ENCODE measurements at places on chromosomes 12 and 14.

DNA sequence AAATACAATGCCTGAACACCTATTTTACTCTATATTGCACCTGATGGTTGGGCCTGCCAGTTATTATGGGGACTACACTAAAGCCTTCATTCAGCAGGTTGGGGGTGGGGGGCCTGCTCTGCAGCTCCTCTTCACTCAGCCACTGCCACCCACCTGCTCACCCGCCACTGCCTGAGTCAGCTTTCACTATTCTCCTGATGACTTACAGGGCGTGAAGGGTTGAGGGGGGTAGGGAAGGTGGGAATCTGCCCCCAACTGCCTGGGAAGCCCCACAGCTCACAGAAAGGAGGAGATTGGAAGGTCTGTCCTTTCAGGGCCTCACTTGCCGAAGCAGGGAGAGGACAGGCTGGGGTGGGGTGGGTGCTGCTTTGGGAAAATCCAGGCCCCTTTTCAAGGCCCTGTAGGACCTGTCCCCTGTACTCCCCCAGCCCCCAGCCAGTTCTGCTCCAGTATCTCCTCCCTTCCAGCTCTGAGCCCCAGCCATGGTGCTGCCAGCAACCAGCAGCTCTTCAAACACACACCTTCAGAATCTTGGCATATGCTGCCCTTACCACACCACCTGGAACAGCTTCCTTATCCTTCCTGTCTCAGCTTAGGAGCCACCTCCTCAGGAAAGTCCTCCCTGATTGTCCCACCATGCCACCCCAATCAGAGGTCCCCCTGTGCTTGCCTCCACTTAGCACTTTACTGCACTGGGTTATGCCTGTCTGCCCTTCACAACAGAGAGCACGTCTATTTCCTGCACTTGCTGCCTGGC lies 33.1 kb downstream of the IRF2BPL start:
- DNase-seq: no peak

GRCh38 chr14:94823556-94824341 lies 53.8 kb upstream of the GSC start:
- no peak for DNase-seq

GRCh38 chr12:131943876-131944275 lies 5.9 kb upstream of the EP400 start:
- DNase-seq: no peak

DNA sequence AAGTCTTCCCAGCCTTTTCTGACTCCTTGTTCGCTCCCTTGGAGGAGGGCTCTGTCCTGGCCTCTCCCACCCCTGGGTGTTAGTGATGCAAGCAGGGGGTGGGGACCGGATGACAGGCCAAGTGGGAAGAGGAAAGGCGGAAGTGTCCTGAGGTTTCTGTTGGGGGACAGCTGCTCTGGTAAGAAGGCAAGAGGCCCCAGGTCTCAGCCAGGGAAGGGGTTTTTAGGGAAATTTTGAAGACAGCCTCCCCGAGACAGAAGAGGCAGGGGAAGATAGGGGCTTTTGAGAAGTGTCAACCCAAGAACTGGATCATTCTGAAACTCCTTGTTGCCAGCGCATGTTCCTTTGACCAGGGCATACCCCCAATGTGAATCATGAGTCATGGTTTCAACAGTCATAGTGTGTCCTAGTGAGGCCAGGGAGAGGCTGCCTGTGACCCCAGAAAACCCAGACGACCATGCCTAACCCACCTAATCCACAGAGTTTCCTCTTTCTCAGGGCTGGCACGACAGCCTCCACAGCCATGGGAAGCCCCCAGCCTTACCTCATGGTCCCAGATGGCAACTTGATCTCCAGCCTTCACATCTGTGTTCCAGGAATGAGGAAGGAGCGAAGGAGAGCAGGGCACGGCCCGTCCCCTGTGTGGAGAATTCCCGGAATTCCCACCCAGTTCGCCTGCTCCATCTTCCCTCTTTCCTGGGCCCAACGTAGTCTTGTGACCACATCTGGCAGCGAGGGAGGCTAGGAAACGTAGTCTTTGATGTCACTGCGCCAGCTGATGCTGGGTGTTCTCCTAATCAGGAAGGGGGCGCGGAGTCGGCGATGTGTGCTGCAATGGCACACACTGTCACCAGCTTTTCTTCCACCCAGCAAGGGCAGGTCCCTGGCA lies 4.9 kb upstream of the GPR132 start:
- DNase-seq: no peak

GRCh38 chr12:109892748-109893147 lies 7.3 kb upstream of the TCHP start:
- DNase-seq: no peak

- no peak for DNase-seq
Measured at GRCh38 chr12:130480887-130481286, 143.2 kb downstream of the PIWIL1 start.

GRCh38 chr14:105918496-105919262 lies 392.3 kb downstream of the TMEM121 start:
- DNase-seq: no peak

GRCh38 chr14:31578792-31579501 lies 17.7 kb downstream of the NUBPL start:
- DNase-seq: no peak

- DNase-seq: no peak
Measured at GRCh38 chr12:49070971-49071370, 1.2 kb upstream of the RHEBL1 start.

DNA sequence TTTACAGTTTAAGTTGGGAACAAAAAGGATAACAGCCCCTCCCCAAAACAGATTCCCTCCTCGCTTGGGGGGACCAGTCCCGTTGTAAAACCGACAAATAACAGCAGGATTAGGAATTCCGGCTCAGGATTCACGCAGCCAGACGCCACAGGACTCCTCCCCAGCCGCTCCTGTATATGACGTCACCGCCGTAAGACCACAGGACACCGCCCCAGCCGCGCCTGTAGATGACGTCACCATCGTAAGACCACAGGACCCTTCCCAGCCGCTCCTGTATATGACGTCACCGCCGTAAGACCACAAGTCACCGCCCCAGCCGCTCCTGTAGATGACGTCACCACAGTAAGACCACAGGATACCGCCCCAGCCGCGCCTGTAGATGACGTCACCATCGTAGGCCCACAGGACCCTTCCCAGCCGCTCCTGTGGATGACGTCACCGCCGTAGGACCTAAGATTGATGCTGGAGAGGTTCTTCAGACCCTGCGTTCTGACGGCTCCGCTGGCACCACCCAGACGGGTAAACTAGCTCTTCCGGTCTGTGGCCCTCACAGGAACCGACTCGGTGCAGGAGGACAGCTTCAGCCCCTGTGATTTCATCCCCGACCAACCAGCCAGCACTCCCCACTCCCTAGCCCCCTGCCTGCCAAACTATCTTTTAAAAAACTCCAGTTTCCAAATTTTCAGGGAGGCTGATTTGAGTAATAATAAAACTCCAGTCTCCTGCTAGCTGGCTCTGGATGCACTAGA lies 43.9 kb upstream of the FBRSL1 start:
- peak; percentile 65 for DNase-seq

DNA sequence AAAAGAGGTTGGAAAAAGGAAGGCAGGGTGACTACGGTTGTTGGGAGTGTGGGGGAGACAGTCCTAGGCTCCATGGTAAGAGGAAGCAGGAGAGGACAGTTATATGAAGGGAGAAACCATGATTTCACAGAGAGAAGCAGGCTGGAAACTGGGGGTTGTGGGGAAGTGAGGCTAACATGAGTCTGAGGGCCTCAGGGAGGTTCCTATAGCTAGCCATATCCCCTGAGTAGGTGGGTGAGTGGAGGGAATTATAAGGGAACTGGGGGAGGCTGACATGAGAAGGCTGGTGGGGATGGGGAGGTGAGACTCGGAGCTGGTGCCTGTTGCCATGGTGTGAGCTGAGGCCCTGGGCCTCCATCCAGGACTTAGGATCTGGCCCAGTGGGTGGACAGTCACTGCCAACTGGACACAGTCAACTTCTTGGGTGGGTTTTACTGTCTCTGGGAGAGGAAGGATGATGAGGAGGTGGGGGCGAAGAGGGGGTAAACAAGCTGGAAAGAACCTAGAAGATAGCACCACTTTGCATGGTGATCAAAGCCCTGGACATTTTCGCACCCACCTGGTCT lies 1.4 kb downstream of the RNASE13 start:
- no peak for DNase-seq

DNA sequence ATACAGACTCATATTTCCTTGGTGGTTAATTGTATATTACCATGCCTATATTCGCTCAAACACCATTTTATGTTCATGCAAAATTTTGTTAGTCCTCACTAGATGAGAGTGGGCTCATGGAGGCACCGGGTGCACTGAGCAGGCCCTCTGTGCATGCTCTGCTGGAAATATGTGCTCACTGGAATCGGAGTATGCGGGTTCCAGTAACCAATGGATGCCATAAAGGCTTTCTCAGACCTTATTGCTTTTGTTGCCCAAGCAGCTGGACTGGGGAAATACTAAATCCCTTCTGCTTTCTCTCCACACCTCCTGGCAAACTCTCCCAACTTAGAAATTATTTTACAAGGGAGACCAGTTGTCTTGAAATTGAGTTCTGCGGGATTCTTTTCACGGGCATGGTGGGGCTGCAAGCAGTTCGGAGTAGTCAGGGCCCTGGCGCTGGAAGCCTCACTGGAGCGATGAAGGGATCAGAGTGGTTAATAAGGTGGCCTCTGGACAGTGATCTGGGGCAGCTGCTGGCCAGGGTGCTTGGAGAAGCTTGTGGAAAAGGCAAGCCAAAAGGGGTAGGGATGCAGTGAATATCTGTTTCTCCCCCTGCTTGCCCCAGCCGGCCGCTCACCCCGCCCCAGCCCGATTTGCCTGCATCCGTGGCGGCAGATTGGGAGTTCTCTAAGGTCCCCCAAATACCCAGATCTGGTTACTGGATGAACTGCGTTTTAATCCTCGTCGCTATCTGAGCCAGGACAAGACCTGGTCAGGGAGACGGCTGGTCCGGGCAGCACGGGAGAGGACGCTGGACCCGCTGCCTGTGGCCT lies 7.4 kb upstream of the HOXC6 start:
- DNase-seq: no peak

DNA sequence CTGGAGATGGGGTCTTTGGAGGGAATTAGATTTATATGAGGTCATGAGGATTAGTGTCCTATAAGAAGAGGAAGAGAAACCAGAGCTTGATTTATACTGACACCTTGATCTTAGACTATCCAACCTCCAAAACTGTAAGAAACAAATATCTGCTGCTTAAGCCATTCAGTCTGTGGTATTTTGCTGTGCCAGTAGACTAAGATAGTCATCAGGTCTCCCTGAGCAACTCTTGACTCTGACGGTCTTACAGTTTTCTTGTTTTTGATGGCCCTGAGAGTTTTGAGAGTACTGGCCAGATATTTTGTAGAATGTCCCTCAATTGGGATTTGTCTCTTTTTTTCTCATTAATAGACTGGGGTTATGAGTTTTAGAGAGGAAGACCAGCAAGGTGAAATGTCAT lies 51.7 kb downstream of the TSHR start:
- DNase-seq: no peak

DNA sequence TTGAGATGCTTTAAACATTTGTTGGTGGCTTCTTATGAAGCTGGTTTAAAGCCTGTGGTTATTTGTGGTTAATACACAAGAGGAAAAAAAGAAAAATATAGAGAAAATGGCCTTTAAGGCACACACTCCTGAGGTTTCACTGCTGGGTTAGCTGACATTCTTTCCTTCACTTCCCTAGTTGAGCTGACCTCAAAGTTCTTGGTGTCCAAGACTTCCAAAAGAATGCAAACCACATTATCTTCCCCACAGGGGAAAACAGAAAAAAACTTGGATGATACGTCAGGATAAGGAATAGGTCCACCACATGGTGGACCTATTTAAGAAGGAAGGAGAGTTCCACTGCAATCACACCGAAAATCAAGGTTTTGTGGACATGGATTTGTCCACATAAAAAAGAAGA lies 94.3 kb downstream of the SLC25A21 start:
- DNase-seq: no peak
